ENCODE measurements at places on chromosomes 13 and 19.

GRCh38 chr19:2798158-2798685 is 12.9 kb downstream of the THOP1 start:
- no peak for DNase-seq

GRCh38 chr13:43285933-43286597 is 262.7 kb downstream of the DNAJC15 start:
- DNase-seq: no peak

DNA sequence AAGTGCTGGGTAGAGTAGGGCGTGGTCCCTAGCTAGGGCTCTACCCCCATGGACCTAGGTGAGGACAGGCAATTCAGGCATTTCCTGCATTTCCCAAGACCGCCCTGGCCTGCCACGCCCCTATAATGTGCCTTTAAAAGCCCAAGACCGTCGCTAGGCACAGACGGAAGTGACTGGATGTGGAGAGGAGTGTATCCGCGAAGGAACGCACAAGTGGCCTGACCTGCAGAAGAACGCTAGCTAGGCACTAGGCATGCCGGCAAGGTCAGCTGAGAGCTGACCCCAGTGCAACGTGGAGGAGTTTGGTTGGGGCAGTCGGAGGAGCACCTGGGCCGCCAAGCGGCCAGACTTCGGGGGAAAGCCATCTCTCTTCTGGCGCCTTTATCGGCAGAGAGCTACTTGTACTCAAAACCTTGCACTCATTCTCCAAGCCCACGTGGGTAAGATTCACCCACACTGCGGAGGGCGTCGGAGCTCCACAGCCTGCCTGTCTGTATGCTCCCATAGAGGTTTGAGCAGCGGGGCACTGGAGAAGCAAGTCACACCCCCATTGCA is 370.0 kb downstream of the FGF9 start:
- no peak for DNase-seq

- no peak for DNase-seq
These were observed 53.1 kb downstream of the PCDH20 start for GRCh38 chr13:61362522-61362921.

GRCh38 chr19:2302319-2303210 is 5.4 kb downstream of the LINGO3 start:
- no peak for DNase-seq
